Umbilical cord (tissue), 2 donors: ENCODE measurements at places on chromosomes 4 and X.
A peak's percentile ranks its signal among the peaks of the same experiment; 100 is the strongest.

- DNase-seq: no peak
Measured at GRCh38 chrX:28997706-28998463, 410.6 kb downstream of the IL1RAPL1 start.

DNA sequence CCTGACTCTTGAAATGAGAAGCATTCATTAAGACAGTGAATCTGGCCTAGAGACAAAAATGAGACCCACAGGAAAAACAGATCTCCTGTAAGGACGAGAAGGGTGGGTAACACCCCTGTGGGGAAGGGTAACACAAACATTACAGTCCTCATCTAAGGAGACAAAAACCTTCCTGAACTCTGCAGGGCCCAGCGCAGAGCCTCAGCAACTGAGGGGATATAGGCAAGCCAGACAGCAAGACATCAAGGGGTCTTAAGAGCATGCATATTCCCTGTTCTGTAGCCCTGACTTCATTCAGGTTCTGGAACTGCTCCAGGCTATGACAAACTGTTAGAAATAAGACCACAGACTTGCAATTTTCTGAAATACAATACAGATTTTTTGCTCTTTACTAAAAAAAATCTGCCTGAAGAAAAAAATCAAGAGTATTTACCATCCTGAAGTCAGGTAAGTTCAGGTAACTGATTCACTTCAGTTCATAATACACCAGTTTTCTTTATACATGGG is 15.5 kb downstream of the COX18 start:
- DNase-seq: no peak

GRCh38 chr4:152998861-152999260 is 62.7 kb downstream of the FHDC1 start:
- DNase-seq: no peak

GRCh38 chr4:56979421-56980072 is 851 bp downstream of the POLR2B start:
- DNase-seq: peak; percentile 9

DNA sequence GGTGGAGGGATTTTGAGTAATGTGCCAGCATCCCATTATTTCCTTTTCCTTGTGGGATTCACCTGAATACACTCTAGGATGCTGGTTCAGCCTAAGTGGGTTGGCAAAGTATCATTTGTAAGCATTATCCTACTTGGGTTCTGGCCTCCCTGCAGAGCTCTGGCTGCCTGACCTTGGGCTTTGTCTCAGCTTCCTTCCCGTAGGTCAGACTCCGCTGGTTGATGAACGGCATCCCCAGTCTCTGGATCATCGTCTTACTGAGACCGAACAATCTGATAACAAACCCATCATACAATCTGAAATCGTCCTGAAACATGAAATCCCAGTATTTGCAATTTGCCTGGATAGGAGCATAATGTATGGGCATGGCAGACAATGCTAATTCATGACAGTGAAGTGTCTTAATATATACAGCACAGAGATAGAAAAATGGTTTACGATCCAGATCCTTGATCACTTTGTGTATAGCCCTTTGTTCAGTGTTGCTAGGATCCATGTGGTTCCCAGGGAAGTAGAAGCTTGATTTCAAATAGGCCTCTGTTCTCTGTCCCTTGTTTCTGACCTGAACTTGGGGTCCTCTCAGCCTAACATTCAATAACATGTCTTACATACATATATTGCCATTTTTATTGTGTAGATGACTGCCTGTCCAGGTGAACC is 5.5 kb downstream of the MID2 start:
- DNase-seq: no peak

GRCh38 chr4:124085561-124086180 is 626.9 kb downstream of the ANKRD50 start:
- peak; percentile 73 for DNase-seq

GRCh38 chr4:7999279-7999678 is 59.6 kb upstream of the AFAP1 start:
- no peak for DNase-seq

- no peak for DNase-seq
Measured at GRCh38 chrX:75118296-75118695, 37.8 kb downstream of the ABCB7 start.

DNA sequence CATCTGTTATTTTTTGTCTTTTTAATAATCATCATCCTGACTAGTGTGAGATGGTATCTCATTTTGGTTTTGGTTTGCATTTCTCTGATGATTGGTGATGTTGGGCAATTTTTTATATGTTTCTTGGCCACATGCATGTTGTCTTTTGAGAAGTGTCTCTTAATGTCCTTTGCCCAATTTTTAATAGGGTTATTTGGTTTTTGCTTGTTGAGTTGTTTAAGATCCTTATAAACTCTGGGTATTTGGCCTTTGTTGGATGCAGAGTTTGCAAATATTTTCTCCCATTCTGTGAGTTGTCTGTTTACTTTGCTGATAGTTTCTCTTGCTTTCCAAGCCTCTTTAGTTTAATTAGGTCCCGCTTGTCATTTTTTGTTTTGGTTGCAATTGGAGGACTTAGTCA is 152.1 kb upstream of the MED14 start:
- DNase-seq: no peak

GRCh38 chr4:53378171-53378482 is 686 bp downstream of the FIP1L1 start:
- DNase-seq: no peak

GRCh38 chr4:168317621-168318020 is 931 bp downstream of the DDX60 start:
- no peak for DNase-seq

- DNase-seq: no peak
Measured at GRCh38 chrX:151984328-151984727, 9.9 kb upstream of the GABRE start.

DNA sequence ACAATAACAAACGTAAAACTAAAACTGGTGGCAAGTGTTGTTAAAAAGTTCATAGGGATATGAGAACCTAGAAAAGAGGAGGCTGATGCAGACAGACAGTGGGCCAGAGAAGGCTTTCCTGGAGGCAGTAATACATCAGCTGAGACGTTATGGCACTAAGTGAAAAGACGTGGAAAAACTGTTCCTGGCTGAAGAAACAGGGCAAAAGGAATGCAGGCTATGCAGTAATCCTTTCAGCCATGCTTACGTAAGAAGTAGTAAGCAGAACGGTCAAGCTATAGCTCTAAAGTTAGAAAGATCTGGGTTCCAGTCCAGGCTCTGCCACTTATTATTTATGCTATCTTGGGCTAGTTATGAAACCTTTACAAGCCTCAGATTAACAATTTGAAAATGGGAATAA is 6.4 kb downstream of the LAMTOR3 start:
- no peak for DNase-seq
